Esophagus mucosa (tissue), 1 donor: ENCODE measurements at places on chromosomes 4 and X.

GRCh38 chr4:47155919-47156318 is 124.6 kb downstream of the GABRB1 start:
- no peak for ATAC-seq

DNA sequence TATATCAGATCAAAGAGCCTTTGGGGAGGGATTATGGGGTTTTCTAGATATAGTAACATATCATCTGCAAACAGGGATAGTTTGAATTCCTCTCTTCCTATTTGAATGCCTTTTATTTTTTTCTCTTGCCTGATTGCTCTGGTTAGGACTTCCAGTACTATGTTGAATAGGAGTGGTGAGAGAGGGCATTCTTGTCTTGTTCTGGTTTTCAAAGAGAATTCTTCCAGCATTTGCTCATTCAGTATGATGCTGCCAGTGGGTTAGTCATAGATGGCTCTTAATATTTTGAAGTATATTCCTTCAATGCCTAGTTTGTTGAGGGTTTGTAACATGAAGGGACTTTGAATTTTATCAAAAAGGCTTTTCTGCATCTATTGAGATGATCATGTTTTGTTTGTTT is 25.6 kb upstream of the ABCB7 start:
- ATAC-seq = no peak

- ATAC-seq = no peak
Measured at GRCh38 chr4:184784628-184785257, 41.0 kb downstream of the ACSL1 start.

DNA sequence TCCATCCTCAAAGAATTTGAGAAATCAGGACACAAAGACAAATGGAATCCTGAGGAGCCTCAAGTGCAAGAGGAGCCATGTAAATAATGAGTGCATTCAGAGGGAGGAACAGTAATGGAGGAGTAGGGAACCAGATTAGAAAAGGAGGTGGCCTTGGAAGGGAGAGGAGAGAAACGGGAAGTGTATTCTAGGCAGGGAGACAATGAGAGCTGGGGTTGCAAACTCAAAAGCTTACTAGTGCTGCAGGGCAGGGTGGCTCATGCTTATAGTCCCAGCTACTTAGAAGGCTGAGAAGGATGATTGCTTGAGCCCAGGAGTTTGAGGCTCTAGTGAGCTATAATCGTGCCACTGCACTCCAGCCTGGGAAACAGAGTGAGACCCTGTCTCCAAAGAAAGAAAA is 113.2 kb upstream of the LSM6 start:
- no peak for ATAC-seq

DNA sequence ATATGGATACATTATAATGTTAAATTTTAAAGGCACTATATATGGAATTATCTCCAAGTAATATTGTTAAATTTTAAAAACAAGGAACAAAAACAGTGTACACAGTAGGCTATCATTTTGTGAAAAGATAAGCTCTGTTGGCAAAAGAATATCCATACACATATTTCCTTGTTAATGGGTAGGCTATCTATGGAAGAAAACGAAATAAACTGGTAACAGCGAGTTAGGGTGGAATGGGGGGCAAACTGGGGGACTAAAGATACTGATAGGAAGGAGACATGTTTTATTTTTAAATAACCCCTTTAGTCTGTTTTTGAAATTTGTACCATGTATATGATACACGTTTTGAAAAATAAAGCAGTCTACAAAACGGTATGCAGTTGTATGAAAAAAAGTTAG is 3.6 kb upstream of the TSPAN5 start:
- no peak for ATAC-seq

GRCh38 chr4:128766781-128767180 is 42.7 kb upstream of the JADE1 start:
- ATAC-seq = no peak

GRCh38 chr4:113628711-113629110 is 132.8 kb downstream of the CAMK2D start:
- ATAC-seq = no peak

DNA sequence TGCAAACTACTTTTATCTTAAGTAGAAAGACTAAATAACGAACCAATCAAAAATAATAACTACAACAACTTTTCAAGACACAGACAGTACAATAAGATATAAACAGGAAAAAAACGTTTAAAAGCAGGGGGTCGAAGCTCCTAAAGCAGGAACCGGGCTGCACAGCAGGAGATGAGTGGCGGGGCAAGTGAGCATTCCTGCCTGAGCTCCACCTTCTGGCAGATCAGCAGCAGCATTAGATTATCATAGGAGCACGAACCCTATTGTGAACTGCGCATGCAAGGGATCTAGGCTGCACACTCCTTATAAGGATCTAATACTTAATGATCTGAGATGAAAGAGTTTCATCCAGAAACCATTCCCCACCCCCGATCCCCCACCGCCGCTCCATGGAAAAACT is 146.2 kb downstream of the TEX11 start:
- no peak for ATAC-seq

DNA sequence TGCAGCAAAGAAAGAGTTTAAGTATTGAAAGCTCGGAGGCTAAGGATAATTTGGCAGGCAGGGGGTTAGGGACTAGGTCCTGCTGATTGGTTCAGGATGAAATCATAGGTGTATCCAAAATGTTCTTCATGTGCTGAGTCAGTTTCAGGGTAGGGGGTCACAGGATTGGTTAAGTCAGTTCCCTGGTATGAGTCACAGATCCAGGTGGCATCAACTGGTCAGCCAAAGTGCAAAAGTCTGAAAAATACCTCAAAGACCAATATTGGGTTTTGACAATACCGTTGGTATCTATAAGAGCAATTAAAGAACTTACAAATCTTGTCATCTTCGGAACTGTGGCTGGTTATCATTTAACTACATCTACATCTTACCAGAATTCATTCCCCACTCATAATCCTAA is 25.6 kb upstream of the PRDM8 start:
- no peak for ATAC-seq

DNA sequence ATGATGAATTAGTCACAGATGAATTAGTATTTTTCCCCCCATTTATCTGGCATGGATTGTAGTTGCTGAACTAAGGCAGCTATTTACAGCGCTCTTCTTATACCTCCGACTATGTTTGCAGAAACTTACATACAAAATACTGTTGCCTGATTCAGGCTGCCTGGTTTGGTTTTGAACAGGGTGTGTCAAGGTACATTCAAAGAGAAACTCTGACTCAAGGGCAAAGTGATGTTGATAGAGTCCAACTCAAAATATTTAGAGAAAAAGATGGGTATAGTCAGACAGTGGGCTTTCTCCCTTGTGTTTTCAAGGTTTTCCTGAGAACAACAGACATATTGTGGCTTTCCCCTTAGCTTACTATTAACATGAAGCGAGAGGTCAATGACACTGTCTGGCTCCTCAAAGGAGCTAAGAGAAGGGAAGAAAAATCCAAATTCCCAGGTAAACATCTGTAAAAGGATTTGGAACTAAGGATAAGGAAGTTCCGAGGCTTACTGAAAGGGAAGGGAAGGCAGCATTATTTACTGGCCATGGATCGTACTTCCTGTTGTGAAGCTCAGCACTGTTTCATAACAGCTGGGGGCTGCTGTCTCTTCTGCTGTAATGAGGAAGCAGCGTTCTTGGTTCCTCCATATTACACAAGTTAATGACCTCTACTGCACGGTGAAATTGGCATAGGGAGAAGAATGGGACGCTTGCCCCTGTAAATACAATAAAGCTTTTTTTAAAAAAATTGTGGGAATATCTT is 30.9 kb downstream of the FAM9C start:
- ATAC-seq = peak; percentile 48

DNA sequence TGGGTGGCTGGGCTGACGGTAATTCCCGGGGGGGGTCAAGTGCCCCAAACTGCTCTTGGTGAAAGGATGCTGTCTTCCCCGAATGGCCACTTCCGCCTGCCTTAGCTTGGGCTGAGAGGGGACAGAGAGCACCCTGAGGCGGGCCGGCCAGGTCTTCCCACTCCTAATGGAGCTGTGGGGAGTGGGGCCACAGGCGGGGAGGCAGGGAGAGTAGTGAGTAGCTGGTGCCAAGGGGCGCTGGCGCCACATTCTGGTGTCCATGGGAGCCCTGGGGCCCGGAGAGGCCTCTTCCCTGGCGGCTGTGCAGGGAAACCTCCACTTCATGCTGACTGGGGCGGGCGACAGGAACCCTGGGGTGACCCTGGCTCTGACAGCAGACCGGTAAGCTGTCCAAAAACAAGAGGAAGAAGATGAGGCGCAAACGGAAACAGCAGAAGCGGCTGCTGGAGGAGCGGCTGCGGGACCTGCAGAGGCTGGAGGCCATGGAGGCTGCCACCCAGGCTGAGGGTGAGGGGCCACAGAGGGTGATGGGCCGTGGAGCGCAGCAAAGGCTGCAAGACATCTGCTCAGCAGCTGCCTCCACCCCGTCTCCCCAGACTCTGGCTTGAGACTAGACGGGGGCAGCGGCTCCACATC is 2.7 kb downstream of the SRPK3 start:
- no peak for ATAC-seq

DNA sequence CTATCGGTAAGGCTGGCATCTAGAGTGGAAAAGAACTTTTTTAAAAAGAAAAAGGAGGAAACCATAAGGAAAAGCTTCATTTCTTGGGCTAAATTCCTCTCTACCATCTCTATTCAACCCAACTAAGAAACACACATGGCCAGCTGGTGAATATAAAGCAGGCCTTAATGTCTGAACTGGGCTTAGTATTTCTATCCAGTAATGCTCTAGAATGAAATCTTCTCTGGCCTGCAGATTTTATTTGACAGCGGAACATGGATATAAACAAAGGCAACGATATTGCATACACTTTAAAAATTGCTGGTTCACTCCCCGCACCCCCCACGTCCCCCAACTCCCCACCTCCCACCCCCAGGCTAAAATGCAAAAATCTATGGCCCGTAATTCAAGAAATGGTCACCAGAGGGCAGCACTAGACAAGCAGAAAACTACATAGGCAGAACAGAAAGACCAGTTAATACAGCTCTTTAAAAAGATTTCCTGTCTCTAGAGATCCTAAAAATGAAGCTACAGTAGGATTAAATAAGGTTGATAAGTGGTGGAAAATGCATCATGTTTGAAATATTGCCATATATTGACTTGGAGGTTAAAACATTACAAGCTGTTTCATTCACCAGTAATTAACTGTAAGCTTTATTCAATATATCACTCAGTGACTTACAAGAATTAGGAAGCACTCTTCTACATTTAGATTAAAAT is 155.2 kb upstream of the GALNT7 start:
- ATAC-seq = peak; percentile 73

- no peak for ATAC-seq
Measured at GRCh38 chr4:142840516-142841123, 5.5 kb downstream of the INPP4B start.

DNA sequence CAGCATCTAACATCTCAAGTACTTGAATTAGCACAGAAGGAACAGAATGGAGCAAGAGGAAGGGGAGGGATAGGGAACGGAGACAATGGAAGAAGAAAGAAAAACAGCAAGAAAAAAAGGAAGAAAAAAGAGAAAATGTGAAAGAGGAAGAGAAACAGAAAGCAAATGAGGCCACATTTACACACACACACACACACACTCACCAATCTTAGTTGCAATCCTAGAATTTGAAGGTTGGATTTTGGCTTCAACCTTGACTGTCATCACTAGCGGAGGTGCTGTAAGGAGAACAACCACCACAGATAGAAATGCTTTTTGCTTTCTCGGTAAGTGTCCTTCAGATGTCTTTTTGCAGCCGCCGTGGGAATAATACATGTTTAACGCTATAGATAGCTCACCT is 327.1 kb upstream of the NWD2 start:
- no peak for ATAC-seq

DNA sequence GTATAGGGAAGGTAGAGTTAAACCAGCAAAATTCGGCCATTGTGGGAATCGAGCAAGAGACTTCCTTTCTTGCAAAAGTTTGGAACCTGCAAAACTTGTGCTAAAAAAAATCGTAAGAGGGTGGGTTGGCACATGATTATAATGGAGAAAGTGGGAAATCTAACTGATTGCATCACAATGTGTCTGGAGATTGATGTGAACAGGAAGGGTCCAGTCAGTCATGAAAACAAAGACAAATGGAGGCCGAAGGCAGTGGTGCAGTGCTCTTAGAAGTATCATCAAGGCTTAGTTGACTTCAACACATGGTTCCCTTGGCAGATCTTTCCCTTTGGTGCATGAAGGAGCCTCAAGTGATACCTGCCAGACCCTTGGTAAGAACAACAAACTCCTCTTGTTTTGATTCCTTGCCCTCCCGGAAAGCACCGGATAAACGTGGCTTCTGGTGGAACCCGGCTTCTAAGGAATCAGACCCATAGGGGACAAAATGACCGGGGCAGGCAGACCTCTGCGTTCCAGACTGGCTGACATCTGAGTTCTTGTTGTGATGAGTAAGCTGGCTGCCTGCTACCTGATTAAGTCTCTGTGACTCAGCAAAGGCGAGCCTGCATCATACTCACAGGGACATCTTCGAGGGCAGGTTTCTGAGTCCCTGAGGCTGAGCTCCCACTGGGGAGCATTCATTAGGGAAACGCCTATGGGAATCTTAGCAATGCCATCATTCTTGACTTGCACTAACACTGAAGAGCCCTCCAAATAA is 87.7 kb upstream of the MAP3K15 start:
- no peak for ATAC-seq

DNA sequence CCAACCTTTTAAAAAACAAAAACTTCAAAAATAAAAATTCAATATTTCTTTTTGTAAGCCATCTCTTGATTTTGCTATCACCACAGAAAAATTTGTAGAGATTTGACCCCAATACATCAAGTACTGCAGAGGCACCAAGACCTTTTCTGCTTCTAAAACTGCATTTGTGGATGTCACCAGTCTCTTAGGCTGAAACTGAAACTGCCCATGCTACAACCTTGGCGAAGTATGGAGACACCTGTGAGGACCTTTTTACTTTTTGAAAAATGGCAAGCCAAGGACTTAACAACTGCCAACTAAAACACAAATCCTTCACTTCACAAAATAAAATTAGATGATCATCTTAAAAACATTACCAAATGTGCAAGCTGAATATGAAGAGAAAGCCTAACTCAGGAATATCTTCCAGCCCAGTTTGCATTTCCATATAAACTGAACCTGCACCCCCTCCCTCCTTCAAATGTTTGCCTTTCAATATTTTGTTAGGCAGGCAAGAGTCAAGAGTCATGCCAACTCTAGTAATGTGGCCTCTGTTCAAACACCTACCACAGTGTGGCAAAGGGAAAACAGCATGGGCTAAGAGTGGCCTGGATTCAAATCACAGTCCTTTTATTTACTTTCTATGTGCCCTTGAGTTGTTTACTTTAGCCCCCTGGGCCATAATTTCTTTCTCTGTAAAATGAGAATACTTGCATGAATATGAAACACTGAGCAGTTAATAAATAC is 389.4 kb downstream of the OPHN1 start:
- ATAC-seq = no peak

- no peak for ATAC-seq
Measured at GRCh38 chr4:100060765-100061416, 110.8 kb upstream of the H2AZ1 start.
